Activated T-cell treated with anti-CD3 and anti-CD28 coated beads for 1 hour (primary cell): ENCODE measurements at places on chromosomes 5 and 9.

- no peak for DNase-seq
Measured at GRCh38 chr5:87184605-87185004, 83.1 kb upstream of the RASA1 start.

GRCh38 chr5:58314356-58315210 lies 145.3 kb downstream of the PLK2 start:
- DNase-seq, result no peak

DNA sequence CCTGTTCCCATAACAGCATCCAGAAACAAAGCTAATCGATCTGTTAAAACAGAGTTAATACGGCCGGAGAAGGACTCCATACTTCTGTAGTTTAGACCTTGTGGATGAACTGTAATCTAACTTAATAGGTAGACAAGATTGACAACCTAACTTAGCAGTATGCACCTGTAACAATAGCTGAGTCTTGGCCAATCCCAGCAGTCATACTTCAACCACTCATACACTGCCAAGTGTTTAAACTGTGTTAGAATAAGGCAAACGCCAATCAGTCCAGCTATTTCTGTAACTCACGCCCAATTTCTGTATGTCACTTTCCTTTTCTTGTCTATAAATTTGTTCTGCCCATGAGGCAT lies 33.7 kb upstream of the MACIR start:
- DNase-seq, result no peak

DNA sequence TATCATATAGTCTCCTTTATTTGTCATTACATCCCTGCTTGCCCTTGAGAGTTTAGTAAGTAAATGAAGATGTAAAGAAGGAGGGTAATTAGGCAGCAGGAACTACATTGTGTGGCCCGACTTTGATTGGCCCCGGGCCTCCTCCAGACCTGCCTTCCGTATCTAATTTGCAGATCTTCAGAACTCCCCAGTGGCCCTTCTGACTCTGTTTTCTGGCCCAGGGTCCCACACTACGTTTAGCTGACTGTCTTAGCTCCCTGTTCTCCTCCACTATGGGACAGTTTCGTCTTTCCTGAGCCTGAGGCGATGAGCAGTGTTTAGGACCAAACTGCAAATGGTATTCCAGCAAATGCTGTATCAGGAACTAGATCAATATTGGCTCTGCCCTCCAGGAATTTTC lies 21.6 kb upstream of the CTSL start:
- DNase-seq, result no peak

- DNase-seq, result no peak
Measured at GRCh38 chr5:893137-893506, 438 bp downstream of the TRIP13 start.

DNA sequence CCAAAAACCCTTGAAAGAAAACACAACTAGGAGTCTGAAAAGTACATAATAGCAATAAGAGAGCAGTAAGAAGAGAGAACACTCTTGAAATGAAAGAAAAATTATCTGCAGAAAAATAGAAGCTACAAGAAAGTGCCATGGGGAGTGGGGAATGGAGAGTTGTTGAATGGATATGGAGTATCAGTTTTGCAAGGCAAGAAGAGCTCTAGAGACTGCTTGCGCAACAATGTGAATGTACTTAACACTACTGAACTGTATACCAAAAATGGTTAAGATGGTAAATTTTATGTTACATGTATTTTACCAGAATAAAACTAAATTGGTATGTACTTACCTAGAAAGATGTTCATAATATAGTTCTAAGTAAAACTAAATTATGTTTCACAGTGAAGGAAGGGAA lies 54.8 kb upstream of the RASGRF2 start:
- no peak for DNase-seq

DNA sequence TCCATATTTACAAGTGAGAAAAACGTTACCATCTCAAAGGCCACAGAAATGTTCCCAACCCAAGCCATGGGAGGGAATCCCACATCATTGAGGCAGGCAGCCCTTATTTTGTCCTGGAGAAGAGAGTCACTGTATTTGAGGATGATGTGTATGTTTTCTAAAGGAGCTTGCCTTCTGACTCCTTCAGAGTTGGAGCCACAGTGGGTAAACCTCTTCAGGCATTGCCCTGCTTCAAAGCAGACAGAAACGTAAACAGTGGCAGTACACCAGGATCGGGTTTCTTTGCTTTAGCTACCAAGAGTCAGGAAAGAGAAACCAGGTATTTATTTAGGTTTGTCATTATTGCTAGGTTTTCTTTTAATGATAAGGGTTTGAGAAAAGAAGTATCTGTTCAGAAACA lies 45.7 kb downstream of the MUSK start:
- DNase-seq, result no peak

DNA sequence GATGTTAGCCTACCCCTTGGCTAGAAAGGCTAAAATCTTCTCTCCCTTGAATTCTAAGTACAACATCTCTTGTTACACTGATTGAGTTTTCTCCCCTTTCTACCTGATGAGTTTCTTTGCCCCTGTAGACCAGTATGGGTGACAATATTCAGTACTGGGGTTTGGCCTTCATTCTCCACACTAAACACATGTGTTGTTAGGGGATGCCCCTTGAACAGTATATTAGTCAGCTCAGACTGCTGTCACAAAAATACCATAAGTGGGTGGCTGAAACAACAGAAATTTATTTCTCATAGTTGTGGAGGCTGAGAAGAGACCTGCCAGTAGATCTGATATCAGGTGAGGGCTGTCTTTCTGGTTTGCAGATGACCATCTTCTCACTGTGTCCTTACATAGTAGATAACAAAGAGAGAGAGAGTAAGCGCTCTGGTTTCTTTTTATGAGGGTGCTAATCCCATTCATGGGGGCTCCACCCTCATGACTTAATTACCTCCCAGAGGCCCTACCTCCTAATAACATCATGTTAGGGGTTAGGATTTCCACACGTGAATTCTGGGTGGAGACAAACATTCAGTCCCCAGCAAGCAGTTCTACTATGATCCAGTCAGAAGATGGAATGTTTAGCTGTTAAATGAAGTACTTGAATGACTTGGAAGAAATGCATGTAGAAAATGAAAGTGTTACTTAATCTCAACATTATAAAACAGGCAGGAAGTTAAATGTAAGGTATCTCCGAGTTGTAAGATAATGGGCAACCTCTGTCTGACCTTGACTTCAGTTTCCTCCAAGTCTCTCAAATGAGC lies 17.5 kb downstream of the VLDLR start:
- no peak for DNase-seq

GRCh38 chr9:4831944-4832343 lies 39.2 kb downstream of the RCL1 start:
- DNase-seq, result no peak

GRCh38 chr9:121455527-121456239 lies 44.0 kb downstream of the GGTA1 start:
- DNase-seq, result no peak

GRCh38 chr9:134318941-134319305 lies 7.3 kb upstream of the RXRA start:
- DNase-seq, result no peak

- DNase-seq, result no peak
Measured at GRCh38 chr5:170752257-170753215, 31.0 kb upstream of the GABRP start.

- no peak for DNase-seq
Measured at GRCh38 chr9:18743971-18744370, 270.0 kb downstream of the ADAMTSL1 start.

GRCh38 chr5:169303119-169303515 lies 2.2 kb upstream of the SLIT3 start:
- no peak for DNase-seq
